Globus pallidus (tissue), 1 donor: ENCODE measurements at places on chromosomes 11 and 22.

- no peak for DNase-seq
Observed at GRCh38 chr11:66509131-66509561, 1.3 kb upstream of the BBS1 start.

DNA sequence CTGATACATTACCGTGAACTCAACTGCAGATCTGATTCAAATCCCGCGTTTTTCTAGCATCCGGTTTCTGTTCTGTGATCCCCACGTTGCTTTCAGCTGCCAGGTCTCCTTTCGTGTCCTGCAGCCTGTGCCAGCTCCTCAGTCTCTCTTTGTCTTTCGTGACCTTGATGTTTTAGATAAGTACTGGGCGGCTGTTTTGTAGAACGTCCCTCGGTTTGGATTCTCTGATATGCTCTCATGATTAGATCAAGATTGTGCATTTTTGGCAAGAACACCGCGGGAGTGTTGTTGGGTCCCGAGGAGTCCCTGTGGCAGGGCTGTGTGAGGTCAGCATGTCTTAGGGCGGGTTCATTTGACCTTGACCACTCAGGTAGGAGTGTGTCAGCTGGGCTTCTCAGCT, 38.6 kb downstream of the KCNQ1 start:
- no peak for DNase-seq

DNA sequence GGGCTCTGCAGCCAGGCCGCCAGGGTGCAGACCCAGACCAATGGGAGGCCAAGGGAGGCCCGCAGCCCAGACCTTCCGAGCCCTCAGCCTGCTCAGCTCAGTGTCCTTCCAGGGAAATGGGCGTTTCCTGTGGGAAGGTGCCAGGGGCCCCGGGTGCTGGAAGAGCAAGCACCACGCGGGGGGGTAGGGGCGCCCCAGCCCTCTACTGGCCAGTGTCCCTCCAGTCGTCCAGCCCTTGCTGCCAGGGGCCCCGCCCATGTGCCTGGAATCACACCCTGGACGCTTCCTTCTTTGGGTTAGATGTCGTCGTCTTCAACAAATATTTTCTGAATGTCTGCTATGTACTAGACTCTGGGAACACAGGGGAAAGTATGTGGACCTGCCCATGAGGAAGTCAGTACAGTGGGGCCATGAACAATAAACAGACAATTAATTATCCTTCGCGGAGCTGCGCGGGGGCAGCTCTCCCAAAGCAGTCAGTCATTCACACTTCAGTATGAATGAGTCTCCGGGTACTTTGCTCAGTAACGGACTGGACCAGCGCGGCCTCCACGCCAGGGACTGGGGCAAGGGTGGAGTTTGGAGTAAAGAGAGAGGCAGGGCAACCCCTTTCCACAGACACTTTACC, 60.2 kb downstream of the CDKN1C start:
- DNase-seq = no peak

GRCh38 chr22:34015642-34016041, 95.4 kb upstream of the LARGE1 start:
- DNase-seq = no peak

DNA sequence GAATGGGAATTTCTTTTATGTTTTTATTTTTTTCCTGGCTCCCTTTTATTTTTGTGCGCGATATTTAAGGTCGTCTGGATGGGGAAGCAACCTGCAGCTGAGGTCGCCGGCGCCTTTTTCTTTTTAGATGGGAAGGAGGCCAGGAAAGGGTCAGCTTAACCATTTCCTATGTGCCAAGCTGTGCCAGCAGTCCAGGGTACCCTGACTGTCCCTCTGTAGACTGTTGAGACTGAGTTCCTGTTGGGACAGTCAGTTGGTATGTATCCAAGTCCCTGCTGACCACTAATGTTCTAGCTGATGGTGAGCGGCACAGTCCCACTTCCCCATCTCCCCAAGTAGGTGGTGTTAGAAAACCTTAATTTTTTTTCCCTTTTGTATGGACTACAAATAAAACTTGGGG, 10.5 kb downstream of the RBM14 start:
- DNase-seq = peak; percentile 24

GRCh38 chr22:24129980-24130379, 51.3 kb upstream of the SUSD2 start:
- DNase-seq = no peak

DNA sequence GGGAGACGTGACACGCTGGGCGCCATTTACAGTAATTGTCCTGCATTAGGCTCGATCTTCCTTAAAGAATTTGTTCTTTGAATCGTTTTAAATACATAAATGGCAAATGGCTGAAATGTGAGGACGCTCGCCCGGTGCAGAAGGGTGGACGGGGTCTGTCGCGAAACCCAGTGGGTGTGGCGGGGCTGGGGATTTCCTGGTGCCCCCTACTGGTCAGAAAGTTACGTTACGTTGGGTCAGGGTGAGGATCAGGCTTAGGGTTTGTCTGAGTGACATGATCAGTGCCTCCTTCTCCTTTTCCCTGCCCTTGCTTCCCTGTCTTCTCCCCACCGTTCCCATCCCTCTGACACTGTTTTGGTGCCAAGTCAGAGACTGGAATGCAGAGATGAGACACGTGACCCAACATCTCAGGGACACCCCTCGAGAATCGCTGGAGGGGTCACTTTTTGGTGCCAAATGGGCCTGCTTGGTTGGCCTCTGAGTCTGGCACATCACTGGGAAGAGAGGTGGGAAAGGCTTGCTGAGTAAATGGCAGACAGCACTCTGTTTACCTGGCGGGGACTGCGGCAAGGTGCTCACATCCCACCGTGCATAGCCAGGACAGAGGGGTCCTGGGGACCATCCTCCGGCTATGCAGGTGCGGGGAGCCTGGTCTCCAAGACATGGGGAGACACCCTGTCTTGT, 1107.6 kb downstream of the BRD1 start:
- DNase-seq = no peak

DNA sequence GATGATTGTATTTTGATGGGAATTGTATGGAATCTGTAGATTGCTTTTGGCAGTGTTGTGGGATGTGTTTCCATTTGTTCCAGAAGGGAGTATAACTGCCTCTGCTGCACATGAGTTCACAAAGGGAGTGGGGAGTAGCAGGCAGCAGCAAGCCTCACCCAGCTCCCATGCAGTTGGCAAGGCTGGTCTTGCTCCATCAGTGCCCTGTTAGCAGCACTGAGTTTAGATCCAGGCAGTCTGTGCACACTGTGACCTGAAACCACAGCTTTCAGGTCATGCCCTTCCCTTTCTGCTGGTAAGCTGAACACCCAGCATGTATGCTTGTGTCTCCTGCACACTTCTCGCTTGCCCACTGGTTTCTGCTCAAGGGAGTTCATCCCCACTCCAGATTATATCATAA, 3.7 kb upstream of the NUCB2 start:
- no peak for DNase-seq

GRCh38 chr22:28424427-28425080, 255.1 kb downstream of the TTC28 start:
- DNase-seq = no peak

DNA sequence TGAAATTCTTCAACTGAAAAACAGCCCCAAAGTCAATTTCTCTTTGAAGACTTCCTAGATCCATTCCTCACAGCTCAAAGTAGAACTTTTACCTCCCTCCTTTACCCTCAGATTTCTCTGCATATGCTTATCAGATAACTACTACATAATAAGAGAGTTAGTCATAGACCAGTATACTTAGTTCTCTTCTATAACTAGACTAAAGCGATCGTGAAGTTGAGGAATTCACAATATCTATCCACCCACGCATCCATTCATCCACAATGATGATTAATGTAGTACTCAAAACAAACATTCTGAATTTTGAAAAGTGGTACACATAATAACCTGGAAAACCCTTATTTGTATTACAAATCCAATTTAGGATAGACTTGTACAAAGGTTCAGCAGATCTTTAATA, 800.9 kb upstream of the TENM4 start:
- no peak for DNase-seq

GRCh38 chr22:47009304-47010101, 247.1 kb downstream of the TBC1D22A start:
- DNase-seq = no peak

GRCh38 chr11:77619576-77620198, 17.9 kb downstream of the CLNS1A start:
- DNase-seq = peak; percentile 31
